ENCODE measurements at places on chromosomes 2 and 18.

DNA sequence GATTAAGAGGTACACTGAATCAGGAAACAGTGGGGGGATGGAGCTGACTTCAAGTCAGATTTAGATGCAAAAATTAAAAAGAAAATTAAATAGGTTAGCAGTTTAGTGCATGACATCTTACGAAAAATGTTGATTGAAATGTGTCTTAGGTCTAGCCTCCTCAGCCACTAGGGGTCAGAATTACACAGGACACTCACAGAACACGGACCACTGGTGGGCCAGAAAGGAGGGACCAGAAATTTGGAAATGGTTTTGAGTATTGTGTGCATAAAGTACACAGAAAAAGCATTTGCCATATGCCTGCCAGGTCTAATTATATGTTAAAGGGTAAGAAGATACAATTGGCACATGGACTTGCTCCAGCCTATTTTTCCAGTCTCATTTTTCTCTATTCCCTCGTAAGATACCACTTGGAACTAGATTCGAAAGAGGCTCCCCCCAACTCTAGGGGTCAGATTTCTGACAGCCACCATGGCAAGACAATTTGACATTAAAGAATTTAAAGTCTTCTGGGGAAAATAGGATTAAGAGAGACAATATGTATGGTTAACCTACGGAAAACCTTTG lies 550.2 kb upstream of the SETBP1 start:
- no peak for DNase-seq

- no peak for DNase-seq
Measured at GRCh38 chr18:39529358-39529757, 1963.8 kb upstream of the CELF4 start.

- DNase-seq: no peak
Measured at GRCh38 chr2:1911811-1912210, 167.5 kb upstream of the PXDN start.

GRCh38 chr2:69013840-69014821 lies 1.2 kb downstream of the ANTXR1 start:
- DNase-seq: no peak

DNA sequence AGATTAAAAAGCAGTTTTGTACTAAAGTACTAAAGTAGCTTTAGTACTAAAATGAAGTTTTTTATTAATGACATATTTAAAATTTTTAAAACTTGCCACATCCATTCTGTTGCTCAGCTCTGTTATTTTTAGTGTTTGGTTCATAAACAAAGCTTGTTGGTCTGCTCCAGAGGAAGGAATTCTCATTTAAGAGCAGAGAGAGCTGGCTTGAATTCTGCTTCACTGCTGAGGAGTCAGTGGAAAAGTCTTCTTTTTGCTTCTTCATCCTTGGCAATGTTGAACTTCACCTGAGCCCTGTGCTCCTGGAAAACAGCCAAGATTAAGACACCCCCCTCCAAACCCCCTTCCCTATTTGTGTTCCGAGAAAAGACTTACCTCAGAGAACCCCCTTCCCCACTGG lies 40.6 kb downstream of the TMEM87B start:
- DNase-seq: no peak

DNA sequence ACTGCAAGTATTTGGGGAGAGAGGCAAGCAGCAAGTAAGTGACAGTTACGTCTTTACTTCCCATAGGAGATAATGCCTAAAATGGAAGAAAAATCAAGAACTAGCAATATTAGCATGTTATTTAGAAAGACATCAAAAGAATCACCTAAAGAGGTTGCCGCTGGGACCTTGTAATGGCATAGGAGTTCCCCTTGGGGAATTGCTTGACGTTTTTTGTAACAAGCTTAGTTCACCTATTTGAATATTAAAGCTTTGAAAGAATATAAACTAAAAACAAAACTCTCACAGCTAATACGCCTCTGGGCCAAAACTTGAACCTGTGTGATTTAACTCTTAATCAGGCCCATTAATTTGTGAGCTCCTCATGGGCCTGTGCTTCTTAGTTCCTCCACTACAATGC lies 89.0 kb downstream of the AAK1 start:
- no peak for DNase-seq

- DNase-seq: no peak
Measured at GRCh38 chr18:33851546-33852078, 273.6 kb downstream of the ASXL3 start.

DNA sequence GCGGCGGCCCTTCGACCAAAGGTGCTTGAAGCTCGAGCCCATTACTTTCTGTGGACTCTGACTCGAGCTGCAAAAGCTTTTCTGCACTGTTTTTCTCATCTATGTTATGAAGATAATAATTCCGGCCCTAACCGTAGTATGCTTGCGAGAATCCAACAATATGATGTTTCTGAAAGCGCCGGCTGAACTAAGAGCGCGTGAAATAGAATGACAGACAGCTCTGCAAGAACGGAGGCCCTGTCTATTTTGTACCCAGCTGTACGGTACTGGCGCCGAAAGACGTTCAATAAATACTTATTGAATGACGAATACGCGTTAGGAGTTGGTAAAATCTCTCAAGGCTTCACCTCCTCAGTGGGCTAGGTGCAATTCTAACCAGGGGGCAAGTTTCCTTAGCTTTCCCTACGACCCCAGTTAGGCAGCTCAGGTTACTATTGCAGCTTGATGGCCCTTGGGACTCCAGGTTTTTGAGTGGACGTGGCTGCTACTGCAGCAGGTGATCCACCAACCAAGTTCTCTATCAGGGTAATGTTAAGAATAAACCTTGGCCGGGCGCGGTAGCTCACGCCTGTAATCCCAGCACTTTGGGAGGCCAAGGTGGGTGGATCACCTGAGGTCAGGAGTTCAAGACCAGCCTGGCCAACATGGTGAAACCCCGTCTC lies 570 bp downstream of the SCRN3 start:
- DNase-seq: no peak

GRCh38 chr18:10936176-10937053 lies 213.0 kb downstream of the PIEZO2 start:
- no peak for DNase-seq

DNA sequence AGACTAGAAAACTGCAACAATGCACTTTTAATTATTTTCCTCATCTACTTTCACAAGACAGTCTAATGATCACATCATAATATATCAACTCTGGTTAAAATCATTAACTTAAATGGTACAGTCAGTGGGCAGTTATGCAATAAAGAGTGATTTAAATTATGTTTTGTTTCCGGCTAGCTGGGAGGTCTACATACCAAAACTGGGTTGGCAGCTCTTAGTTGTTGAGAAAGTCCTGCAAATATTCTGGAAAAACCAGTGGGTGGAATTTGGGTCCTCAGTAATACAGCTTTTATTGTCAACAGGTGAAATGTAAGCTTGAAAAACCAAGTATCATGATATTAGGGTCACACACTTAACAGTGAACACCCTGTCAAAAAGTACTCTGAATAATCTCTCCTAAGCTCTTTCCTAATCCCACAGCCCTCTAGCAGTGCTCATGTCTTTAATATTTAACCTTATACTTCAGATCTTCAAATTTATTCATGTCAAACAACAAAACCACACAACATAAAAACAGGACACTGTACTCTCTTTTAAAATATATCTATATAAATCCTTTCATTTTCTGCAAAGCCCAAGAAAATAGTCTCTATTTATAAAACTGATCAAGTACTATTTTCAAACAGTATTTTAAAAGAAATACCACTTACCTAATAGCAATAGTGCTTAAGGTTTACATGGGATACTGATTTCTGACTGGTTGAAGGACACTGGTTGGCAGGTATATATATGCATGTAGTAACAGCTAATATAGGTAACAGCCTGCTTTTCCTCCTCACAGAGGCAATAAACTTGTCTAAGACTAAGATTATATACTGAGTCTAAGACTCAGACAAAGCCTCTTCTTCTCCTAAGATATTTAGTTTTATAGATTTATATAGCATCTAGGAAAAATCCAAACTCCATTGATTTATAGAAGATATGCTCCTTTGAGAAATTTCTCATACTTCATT lies 103.8 kb downstream of the GAREM1 start:
- no peak for DNase-seq
